ENCODE measurements at places on chromosomes 7 and 10. TPM values are rescaled to one million over a fixed set of nuclear protein-coding genes. Genes with fewer than 3 reads are reported as not detected.

The AKR1D1 gene
- total RNA-seq, result not detected

DNA sequence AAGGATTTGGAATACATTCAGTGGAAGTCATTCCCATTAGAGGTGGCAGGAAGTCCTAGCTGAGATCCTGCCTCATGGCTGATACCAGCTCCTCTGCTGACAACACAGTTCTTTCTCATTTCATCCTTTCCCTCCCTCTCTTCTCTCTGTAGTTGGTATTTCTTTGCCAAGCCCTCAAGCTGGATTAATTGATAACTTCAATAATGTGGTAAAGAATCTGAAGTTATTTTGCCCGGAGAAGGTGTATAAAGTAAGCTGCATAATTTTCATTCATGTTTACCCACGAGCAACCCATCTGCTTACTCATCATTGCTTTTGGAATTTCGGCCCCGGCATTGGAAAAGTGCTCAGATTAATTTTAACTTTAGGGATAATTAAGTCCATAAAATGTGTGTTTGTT is 85.2 kb upstream of the PLPP4 start:
- no peak for DNase-seq

DNA sequence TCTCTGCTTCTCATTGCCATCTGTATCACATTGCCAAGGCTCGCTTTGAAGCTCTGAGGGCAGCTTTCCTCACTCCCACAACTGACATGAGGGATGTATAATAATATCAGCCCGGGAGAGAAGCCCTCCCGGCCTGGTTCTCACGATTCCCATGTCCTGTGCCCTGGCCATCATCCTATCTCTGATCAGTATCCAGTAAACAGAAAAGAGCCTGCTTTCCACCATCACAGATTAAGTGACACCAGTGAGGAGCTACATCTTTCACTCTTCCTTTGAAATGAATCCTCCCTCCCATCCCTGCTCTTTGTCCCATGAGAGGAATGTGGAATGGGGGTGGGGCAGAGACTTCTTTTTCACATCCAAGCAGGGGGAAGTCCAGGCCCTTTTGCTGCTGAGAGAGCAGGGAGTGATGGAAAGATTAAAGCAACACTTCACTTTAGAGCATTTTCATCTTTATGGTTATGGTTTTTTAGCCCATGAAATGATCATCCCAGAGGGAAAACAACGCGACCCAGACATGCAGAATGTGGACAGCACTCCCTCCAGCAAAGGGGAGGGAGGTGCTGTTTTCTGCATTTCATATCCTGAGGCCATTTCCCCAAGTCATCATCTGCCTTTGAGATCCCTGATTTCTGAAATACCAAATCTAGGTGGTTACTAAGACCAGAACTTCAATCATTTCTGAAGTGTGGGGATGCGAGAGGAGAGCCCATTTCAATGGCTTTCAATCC is 84.6 kb upstream of the LYZL1 start:
- no peak for DNase-seq

DNA sequence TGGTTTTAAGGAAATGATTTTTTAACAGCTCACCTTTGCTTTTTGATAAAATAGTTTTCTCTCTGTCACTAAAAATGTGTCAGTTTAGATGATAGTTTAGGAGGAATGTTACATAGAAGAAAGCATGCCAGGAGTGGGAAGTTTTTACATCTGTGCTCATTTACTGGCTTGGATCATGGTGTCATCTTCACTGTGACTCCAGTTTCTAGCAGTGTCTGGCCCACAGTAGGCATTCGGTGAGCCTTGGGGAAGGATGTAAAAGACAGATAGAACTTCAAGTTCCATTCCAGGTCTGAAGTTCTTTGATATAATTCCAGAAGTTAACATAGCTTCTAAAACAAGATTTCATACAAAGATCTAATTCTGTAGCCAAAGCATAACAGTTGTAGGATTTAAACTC is 259.2 kb downstream of the BICC1 start:
- DNase-seq, result no peak

GRCh38 chr10:119420950-119421875 is 121.3 kb downstream of the RGS10 start:
- no peak for DNase-seq

DNA sequence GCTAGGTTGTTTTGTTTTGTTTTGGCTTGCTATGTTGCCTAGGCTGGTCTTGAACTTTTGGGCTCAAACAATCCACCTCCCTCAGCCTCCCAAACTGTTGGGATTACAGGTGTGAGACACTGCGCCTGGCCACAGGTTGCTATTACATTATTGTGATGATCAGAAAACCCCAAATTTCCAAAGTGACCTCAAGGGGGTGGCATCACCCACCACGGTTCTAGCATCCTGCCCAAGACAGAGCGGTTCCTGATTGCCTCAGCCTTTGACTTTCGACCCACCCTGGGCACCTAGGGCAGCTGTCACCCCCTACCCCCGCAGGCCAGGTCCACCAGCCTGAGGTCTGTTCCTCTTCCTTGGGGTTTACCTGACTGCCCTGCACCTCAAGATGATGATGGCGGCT is 28.4 kb downstream of the SBDS start:
- DNase-seq, result no peak

DNA sequence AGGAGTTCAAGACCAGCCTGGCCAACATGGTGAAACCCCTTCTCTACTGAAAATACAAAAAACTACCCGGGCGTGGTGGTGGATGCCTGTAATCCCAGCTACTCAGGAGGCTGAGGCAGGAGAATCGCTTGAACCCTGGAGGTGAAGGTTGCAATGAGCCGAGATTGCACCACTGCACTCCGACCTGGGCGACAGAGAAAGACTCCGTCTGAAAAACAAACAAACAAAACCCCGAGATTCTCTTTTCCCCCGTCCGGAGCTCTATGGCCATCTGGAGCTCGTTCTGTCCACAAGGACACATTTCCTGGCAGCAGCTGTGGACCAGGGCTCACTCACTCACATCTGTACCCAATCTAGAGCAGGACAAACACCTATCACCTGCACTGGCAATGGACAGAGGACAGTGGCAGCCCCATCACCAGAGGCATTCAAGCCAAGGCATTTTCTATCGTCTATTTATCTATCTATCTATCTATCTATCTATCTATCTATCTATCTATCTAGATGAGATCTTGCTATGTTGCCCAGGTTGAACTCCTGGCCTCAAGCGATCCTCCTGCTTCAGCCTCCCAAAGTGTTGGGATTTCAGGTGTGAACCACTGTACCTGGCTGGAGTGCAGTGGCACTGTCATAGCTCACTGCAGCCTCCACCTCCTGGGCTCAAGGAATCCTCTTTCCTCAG is 167.1 kb upstream of the TNRC18 start:
- DNase-seq, result no peak

GRCh38 chr10:65430979-65431378 is 1494.9 kb upstream of the LRRTM3 start:
- no peak for DNase-seq

GRCh38 chr7:45985902-45986301 is 64.8 kb upstream of the IGFBP3 start:
- DNase-seq, result no peak

DNA sequence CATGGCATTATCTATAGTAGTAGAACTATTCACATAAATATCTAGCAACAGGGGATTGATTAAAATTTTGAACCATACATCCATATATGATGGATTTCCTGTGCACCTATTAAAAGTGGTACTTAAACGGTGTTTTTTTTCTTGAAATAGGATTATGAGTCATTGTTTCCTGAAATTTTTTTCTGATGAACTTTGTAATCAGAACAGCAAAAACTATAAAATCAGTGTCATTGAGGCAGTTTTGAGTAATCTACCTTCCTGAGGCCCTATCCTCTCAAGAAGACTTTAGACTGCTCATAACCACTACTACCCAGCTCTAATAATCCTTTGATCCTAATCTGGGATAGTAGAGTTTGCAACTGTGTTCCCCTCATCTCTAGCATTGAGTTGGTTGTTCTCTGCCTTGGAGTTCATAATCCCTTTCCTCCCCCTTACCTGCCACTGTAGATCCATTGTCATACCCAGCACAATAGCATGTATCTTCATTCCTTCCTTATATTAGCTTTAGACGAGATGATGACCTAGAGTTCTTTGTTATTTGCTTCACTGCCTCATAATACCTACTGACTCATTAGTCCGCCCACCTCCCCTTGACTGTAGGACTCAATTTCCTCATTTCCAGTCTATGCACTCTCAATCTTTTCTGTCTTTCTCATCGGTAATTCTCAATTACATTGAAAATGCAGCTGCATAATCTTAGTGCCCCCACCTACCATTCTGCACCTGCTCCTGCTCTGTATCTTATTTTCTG is 133.4 kb downstream of the LRRC4 start:
- DNase-seq, result no peak

DNA sequence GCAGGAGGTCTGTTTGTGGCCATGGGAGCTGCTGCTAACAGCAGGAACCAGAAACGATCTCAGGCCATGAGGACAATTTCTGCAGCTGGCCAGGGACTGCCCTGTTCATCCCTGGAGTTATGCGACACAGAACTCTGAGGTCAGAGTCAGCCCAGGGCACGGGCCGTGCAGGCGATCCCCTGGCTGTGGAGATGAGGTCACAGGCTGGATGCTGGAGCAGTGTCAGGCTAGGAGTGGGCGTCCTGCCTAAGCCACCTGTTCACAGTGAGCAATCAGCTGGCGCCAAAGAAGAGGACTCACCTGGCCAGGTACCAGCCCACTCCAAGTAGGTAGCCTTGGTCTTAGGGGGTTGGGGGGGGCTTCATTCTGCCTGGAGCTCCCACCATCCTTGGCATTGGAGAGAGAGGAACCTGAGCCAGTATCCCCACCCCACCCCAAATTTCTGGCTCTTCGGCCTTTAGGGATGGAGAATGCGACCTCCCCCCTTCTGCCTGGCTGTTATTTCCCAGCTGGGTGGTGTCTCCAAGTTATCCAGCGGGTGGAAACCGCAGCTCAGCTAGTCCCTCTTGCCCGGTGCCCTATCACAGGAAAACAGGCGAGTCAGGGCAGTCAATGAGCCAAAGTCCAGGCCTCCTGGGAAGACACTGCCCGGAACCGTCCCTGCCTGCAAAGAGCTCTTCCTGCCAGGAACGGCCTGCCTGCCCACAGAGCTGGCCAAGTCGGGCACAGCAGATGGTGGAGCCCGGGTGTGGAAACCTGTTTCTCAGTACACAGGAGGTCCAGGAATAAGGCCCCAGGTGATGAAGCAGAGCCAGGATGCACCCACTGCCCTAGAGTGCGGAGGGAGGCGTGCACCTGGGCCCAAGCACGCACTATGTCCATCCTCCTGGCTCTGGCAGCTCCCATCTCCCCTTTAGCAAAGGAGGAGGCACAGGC is 1.8 kb upstream of the TTYH3 start:
- DNase-seq, result no peak

DNA sequence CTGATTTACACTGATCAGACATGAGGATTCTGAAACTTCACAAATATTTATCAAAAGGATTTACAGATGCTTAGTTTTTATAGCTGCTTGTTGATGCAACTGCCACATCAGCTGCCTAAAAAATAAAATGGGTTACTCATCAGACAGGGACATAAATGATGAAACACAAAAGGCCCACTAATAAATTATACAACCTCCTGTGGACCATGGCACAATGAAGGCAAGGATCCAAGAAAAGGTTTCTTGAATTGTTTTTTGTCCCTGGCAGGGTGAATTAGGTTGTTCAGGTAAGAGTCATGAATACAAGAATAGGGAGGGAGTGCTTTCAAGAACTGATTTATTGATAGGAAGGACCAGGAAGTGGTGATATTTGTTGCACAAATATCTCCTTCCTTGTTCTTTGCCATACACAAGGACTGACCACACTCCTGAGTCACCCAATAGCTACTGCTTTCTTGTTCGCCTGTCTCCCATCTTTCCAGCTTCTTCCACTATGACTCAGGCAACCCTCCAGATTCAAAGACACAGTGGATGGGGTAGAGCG is 234.5 kb downstream of the AHR start:
- no peak for DNase-seq

The MDFIC gene
- 11.4 TPM for total RNA-seq

The FAM180A gene
- not detected for total RNA-seq

The PTPRN2 gene
- 4.5 TPM for total RNA-seq

The BPGM gene
- total RNA-seq, result 15.3 TPM

The RASSF4 gene
- total RNA-seq, result 12.3 TPM

- DNase-seq, result no peak
These were observed 180.2 kb upstream of the TPK1 start for GRCh38 chr7:145016068-145016467.
